Kidney glomerular epithelial cell (primary cell): ENCODE measurements at places on chromosomes 3 and 15.
A peak's percentile ranks its signal among the peaks of the same experiment; 100 is the strongest.

DNA sequence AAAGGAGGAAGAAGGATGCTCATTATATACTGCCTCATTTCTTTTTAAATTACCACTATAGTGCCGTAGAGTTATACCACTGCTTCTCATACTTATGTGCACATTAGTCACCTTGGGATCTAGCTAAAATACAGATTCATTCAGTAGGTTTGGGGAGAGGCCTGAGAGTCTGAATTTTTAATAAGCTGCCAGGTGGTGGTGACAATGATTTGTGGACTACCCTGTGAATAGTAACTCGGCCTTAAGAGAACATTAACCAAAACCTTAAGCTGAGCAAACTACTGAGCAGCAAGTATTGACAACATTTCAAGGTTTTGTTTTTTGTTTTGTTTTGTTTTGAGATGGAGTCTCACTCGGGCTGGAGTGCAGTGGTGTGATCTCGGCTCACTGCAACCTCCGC is 19.8 kb downstream of the UBA5 start:
- DNase-seq: no peak

- DNase-seq: peak; percentile 75
Measured at GRCh38 chr15:36883713-36884517, 216.4 kb downstream of the MEIS2 start.

- no peak for DNase-seq
Measured at GRCh38 chr15:31360843-31361763, 34.5 kb downstream of the KLF13 start.

GRCh38 chr15:56672721-56673120 is 60.6 kb downstream of the ZNF280D start:
- no peak for DNase-seq
